ENCODE measurements at places on chromosomes 13 and 19. TPM values are rescaled to one million over a fixed set of nuclear protein-coding genes. Genes with fewer than 3 reads are reported as not detected.

GRCh38 chr19:48393559-48394330 lies at the start of gene GRIN2D:
Gene GRIN2D, plus strand, starts transcription at chr19:48393668. Its CDS starts 4,725 bp downstream, at chr19:48398393.
- peaks cover 57% of the 10 kb centered on the region for H3K4me1 ChIP-seq
- peak within 1 kb of the TSS; percentile 57 for H3K4me3 ChIP-seq
- peak; percentile 72 for DNase-seq

GRCh38 chr13:86282442-86282841 lies 483.2 kb upstream of the SLITRK6 start:
- DNase-seq: no peak
- H3K27ac ChIP-seq: no peak overlapping the region
- H3K36me3 ChIP-seq: no peaks in the 10 kb centered on the region
- H3K4me3 ChIP-seq: no peak overlapping the region

GRCh38 chr13:65917731-65918130 lies 1312.4 kb downstream of the PCDH9 start:
- no peak overlapping the region for H3K27ac ChIP-seq
- no peaks in the 10 kb centered on the region for H3K27me3 ChIP-seq
- H3K4me1 ChIP-seq: no peaks in the 10 kb centered on the region
- H3K4me3 ChIP-seq: no peak overlapping the region
- H3K36me3 ChIP-seq: no peaks in the 10 kb centered on the region

TNFSF13B gene
- 9.2 TPM for total RNA-seq

DNA sequence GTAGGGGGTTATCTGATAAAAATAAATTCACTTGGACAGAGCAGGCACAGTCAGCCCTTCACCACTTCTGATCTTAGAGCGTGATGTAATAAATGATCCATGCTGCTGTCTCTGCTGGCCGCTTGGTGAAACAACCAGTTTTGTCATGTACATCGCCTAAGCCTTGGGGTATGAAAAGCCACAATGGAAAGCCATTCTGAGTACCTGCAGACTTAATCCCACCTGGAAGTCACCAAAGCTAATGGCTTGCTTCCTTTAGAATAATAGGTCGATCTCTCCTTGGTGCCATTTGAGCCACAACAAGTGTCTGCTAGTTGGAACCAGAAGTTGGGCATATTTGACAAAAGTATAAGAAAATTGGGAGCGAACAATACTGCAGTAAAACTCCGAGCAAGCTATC lies 1649.7 kb upstream of the SPRY2 start:
- no peak for DNase-seq
- H3K4me3 ChIP-seq: no peak overlapping the region
- H3K27me3 ChIP-seq: no peaks in the 10 kb centered on the region
- H3K4me1 ChIP-seq: no peaks in the 10 kb centered on the region
- no peaks in the 10 kb centered on the region for H3K36me3 ChIP-seq
- no peak overlapping the region for H3K27ac ChIP-seq

CD209 gene
- not detected for total RNA-seq

DNA sequence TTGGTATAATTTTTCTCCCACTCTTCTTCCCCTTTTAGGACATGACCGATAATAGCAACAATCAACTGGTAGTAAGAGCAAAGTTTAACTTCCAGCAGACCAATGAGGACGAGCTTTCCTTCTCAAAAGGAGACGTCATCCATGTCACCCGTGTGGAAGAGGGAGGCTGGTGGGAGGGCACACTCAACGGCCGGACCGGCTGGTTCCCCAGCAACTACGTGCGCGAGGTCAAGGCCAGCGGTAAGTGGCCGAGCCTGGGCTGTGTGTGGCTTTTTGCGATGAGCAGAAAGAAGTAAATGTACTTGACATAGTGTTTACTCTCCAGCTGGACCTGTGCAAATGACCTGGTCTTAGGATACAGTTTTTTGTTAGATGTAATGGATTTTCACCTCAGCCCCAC lies 102.5 kb downstream of the ARHGEF7 start:
- DNase-seq: no peak
- no peak overlapping the region for H3K4me3 ChIP-seq
- no peaks in the 10 kb centered on the region for H3K4me1 ChIP-seq

DNA sequence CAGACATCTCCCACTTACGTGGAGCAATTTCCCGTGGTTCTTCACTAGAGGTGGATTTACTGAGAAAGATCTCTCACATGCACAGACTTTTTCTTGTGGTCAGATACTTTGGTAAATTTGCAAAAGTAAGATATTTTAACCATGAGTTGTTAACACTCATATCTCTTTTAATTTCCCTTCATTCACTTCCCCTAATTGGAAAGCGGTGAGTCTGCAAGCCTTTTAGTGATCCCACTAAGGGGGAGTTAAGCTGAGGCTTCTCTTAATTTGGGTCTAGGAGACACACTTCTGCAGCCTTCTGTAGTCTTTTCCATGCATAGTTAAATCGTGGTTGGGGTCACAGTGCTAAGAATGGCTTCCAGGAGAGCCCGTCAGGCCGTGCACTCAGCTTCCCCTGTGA lies 30.7 kb upstream of the SERPINE3 start:
- H3K27ac ChIP-seq: no peak overlapping the region
- no peaks in the 10 kb centered on the region for H3K27me3 ChIP-seq
- DNase-seq: no peak
- no peak overlapping the region for H3K4me3 ChIP-seq
- peaks cover 6% of the 10 kb centered on the region for H3K4me1 ChIP-seq

GRCh38 chr19:45218426-45218825 lies 26.8 kb downstream of the EXOC3L2 start:
- no peak for DNase-seq
- no peaks in the 10 kb centered on the region for H3K36me3 ChIP-seq
- H3K27me3 ChIP-seq: peaks cover 71% of the 10 kb centered on the region
- H3K4me3 ChIP-seq: no peak overlapping the region

GRCh38 chr19:32022731-32023563 lies 322.5 kb upstream of the ZNF507 start:
- H3K4me1 ChIP-seq: peaks cover 6% of the 10 kb centered on the region
- H3K36me3 ChIP-seq: no peaks in the 10 kb centered on the region
- DNase-seq: no peak
- H3K27me3 ChIP-seq: no peaks in the 10 kb centered on the region

DNA sequence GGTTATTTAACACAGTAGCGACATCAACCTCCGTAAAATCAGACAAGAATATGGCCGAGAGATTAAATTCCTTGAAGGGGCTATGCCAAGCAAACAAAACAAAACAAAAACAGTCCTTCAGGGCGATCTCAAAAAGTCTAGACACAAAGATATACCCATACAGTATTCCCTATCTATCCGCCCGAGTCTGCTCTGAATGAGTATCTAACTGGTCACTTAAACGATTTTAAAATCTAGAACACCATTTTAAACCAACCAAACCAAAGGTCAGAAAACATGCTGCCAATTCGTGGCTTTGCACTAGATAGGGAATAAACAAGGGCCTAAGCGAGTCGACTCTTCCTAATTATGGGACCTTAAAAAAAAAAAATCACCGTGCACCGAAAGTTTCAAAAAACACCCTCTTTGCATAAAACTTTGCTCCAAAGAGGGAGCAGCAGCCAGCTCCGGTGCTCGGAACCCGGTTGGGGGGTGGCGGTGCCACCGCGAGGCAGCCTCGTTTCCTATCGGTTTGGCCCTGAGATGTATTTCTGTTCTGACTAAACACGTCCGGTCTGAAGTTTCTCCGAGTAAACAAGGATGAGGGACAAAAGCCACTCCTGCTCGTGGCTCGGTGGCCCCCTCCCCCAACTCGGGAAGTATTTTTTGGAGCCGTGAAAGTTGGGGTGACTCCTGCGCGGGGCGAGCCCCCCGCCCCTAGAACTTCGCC lies 1.8 kb downstream of the HMGB1 start:
- H3K36me3 ChIP-seq: peaks cover 39% of the 10 kb centered on the region
- H3K4me1 ChIP-seq: peaks cover 42% of the 10 kb centered on the region
- DNase-seq: peak; percentile 63
- H3K27me3 ChIP-seq: no peaks in the 10 kb centered on the region
- H3K27ac ChIP-seq: peak overlapping the region; percentile 94
- peak overlapping the region; percentile 65 for H3K4me3 ChIP-seq

C5AR1 gene
- total RNA-seq: 1.2 TPM

MYBPC2 gene
- total RNA-seq: not detected

- H3K4me1 ChIP-seq: peaks cover 16% of the 10 kb centered on the region
- no peak for DNase-seq
- no peaks in the 10 kb centered on the region for H3K36me3 ChIP-seq
Observed at GRCh38 chr13:21033212-21033840, 28.1 kb downstream of the LATS2 start.

ZNF177 gene
- 3.8 TPM for total RNA-seq

TRPC4 gene
- total RNA-seq: 25.3 TPM

DNA sequence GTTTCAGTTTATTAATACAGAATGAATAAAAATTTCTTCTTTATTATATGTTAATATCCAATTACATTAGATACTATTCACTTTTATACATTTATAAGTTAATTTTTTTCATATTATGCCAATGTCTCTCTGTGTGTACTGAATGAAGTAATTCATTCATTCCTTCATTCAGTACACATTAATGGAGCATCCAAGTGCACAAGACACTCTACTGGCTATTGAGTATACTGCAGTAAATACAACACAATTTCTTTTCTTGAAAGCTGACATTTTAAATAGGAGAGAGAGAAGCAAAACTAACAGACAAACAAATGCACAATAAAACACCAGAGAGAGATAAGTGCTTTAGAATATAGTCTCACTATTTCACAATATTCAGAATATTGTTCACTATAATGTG lies 1038.3 kb upstream of the SPRY2 start:
- H3K27ac ChIP-seq: no peak overlapping the region
- H3K36me3 ChIP-seq: no peaks in the 10 kb centered on the region
- H3K4me1 ChIP-seq: no peaks in the 10 kb centered on the region
- H3K27me3 ChIP-seq: no peaks in the 10 kb centered on the region

LILRA6 gene
- total RNA-seq: not detected

LYPD3 gene
- 0.31 TPM for total RNA-seq

- H3K4me1 ChIP-seq: peaks cover 5% of the 10 kb centered on the region
- H3K36me3 ChIP-seq: no peaks in the 10 kb centered on the region
- no peaks in the 10 kb centered on the region for H3K27me3 ChIP-seq
- peak overlapping the region; percentile 17 for H3K27ac ChIP-seq
- H3K4me3 ChIP-seq: peak overlapping the region; percentile 68
Observed at GRCh38 chr19:6108721-6109633, 1.3 kb downstream of the RFX2 start.

DNA sequence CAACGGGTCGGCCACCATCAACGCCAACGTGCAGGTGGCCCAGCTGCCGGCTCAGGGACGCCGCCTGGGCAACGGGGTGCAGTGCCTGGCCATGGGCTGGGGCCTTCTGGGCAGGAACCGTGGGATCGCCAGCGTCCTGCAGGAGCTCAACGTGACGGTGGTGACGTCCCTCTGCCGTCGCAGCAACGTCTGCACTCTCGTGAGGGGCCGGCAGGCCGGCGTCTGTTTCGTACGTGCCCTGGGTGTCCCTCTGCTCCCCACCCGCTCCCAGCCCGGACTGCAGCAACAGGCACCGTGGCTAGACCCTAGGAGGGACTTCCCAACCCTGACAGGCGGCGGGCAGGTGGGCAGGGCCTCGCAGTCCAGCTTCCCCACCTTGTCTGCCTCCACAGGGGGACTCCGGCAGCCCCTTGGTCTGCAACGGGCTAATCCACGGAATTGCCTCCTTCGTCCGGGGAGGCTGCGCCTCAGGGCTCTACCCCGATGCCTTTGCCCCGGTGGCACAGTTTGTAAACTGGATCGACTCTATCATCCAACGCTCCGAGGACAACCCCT lies 3.5 kb downstream of the ELANE start:
- H3K36me3 ChIP-seq: no peaks in the 10 kb centered on the region
- H3K4me1 ChIP-seq: no peaks in the 10 kb centered on the region
- H3K27ac ChIP-seq: no peak overlapping the region
- no peak overlapping the region for H3K4me3 ChIP-seq

GRCh38 chr19:53581871-53582279 lies 43.9 kb downstream of the ZNF331 start:
- no peak for DNase-seq
- no peak overlapping the region for H3K4me3 ChIP-seq

DNA sequence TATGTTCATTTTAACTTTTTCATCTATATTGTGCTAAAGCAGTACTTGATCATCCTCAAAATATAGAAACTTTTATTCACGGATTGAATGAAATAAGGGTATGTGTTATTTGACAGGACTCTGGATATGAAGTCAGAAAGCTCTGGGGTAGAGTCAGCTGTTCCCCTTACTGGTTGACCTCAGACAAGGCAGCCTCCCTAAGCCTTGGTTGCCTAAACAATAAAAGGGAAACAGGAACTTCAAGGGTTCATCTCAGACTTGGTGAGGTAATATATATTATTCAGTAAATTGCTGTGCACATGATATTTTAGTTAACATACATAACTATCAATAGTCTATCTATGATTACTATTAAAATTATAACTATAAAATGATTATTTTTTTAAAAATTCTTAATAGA lies 13.6 kb downstream of the POLR1D start:
- no peak for DNase-seq
- no peaks in the 10 kb centered on the region for H3K27me3 ChIP-seq
- H3K4me1 ChIP-seq: peaks cover 14% of the 10 kb centered on the region
- H3K36me3 ChIP-seq: no peaks in the 10 kb centered on the region

GRCh38 chr13:99883805-99884204 lies 87.8 kb downstream of the ZIC5 start:
- H3K27me3 ChIP-seq: no peaks in the 10 kb centered on the region
- H3K4me1 ChIP-seq: no peaks in the 10 kb centered on the region
- no peak overlapping the region for H3K4me3 ChIP-seq
- H3K27ac ChIP-seq: no peak overlapping the region

CEP89 gene
- total RNA-seq: 47.2 TPM

PNMA8A gene
- 12.8 TPM for total RNA-seq

POU4F1 gene
- total RNA-seq: 12.6 TPM

- no peak overlapping the region for H3K27ac ChIP-seq
- H3K27me3 ChIP-seq: no peaks in the 10 kb centered on the region
Observed at GRCh38 chr13:35714588-35715377, 238.3 kb upstream of the MAB21L1 start.

DNA sequence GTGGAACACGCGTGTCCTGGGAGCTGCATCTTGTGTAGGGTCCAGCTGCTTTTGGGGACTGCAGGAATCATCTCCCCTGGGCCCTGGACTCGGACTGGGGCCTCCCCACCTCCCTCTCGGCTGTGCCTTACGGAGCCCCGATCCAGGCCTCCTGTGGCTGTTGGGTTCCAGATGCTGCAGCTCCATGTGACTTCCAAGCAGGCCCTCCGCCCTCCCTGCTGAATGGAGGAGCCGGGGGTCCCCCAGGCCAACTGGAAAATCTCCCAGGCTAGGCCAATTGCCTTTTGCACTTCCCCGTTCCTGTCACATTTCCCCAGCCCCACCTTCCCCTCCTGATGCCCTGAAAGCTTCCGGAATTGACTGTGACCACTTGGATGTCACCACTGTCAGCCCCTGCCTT lies 6.2 kb upstream of the PGLS start:
- no peaks in the 10 kb centered on the region for H3K27me3 ChIP-seq
- H3K4me1 ChIP-seq: peaks cover 8% of the 10 kb centered on the region
- no peak for DNase-seq
- peak overlapping the region; percentile 50 for H3K27ac ChIP-seq

GRCh38 chr19:48363500-48363809 lies 285 bp downstream of the TMEM143 start:
- H3K36me3 ChIP-seq: no peaks in the 10 kb centered on the region
- peak overlapping the region; percentile 46 for H3K4me3 ChIP-seq
- peaks cover 9% of the 10 kb centered on the region for H3K4me1 ChIP-seq
- H3K27ac ChIP-seq: peak overlapping the region; percentile 82

Measured in A673 (cell line).